ENCODE measurements at places on chromosomes 4 and X.

- no peak for DNase-seq
Measured at GRCh38 chrX:72644946-72645345, 69.2 kb downstream of the PHKA1 start.

GRCh38 chrX:6386837-6387236 lies 148.1 kb downstream of the VCX3A start:
- DNase-seq, result no peak

DNA sequence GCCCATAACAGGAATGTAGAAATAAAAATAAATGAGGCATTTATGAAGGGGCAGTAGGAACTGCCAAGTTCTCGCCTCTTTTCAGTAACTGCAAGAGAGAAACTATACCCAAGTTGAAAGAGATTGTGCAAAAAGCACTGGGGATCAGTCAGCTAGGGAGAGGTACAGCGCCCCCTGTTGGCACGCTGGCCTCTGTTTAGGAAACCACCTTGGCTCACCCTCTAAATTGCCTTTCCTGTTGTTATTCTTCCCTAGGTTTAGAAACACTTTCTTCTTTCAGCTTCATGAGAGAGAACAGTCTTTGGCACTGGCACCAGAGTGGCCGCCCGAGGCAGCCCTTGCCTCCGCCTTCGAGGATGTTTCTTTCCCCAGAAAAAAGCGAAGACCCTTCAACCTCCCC lies 348.5 kb downstream of the MID1IP1 start:
- peak; percentile 11 for DNase-seq

DNA sequence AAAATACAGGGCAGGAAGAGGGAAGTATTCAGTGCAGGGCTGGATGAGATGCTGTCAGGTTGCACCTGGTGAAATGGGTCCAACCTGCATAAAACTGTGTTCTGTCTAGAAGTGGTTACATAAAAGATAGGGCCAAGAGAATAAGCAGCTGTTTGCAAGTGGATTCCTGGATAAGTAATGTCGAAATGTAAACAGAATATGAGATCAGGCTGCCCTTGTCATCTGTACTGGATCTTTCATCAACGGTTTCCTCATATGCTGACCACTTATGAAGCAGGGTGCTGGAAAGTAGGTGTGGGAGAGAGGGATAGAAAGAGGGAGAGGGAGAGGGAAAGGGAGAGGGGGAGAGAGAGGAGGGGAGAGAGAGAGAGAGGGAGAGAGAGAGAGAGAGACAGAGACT lies 349.8 kb upstream of the CPEB2 start:
- DNase-seq, result no peak

DNA sequence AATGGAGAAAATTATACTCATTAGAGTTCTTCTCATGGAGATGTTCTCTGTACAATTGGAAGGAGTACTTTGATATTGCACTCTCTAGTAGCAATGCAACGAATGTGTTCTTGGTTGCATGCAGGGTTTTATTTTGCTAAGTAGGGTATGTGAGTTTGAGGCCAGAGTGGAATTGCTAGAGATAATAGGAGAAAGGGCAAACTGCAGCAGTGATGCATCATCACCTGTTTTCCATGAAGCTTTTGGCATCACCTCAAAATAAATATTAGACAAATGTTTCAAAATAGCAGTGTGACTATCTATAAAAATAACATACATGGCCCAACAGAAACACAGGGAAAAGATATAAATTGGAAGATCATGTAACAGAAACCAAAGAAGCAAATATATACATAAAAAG lies 93.3 kb downstream of the TIGD2 start:
- no peak for DNase-seq

GRCh38 chrX:134647477-134647877 lies 10.8 kb downstream of the PLAC1 start:
- DNase-seq, result no peak

Measured in thoracic aorta (tissue), 2 donors.